Stimulated activated CD4-positive, alpha-beta T cell treated with anti-CD3 and anti-CD28 coated beads, Interleukin-1b, Interleukin-23, amount 100 ng/mL, for 1 hour (primary cell): ENCODE measurements at places on chromosomes 3 and 15.

DNA sequence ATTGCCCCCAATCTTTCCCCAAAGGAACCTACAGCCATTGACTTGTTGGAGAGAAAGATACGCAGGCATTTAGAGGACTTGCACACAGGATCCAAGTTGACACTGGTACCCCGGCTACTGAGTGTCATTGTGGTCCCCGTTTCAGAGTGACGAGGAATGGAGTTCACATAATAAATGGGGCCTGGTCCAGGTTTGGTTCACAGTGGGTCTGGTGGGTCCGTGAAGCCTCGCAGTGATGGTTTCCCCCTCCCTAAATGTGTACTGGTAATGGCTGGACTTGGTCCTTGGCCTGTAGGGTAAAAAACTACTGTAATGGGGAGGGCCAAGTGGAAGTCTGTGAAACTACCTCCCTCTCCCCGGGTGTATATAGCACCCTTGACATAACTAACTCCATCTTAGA is 232.1 kb upstream of the LYSMD4 start:
- no peak for DNase-seq

- no peak for DNase-seq
These were observed 1.0 kb downstream of the P3H2 start for GRCh38 chr3:190119461-190120268.

- no peak for DNase-seq
These were observed 357.3 kb upstream of the ADAMTS9 start for GRCh38 chr3:65045138-65045537.

DNA sequence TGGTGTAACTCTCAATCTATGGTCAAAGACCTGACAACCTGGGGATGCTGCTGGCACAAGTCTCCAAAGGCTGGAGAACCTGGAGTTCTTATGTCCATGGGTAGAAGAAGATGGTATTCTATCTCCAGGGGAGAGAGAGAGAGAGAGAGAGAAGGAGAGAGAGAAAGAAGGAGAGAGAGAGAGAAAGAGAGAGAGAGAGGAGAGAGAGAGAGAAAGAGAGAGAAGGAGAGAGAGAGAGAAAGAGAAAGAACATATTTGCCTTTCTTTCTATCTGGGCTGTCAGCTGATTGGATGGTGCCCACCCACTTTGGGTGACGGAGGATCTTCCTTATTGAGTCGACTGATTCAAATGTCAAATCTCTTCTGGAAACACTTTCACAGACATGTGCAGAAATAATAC is 84.6 kb downstream of the PPM1L start:
- no peak for DNase-seq

DNA sequence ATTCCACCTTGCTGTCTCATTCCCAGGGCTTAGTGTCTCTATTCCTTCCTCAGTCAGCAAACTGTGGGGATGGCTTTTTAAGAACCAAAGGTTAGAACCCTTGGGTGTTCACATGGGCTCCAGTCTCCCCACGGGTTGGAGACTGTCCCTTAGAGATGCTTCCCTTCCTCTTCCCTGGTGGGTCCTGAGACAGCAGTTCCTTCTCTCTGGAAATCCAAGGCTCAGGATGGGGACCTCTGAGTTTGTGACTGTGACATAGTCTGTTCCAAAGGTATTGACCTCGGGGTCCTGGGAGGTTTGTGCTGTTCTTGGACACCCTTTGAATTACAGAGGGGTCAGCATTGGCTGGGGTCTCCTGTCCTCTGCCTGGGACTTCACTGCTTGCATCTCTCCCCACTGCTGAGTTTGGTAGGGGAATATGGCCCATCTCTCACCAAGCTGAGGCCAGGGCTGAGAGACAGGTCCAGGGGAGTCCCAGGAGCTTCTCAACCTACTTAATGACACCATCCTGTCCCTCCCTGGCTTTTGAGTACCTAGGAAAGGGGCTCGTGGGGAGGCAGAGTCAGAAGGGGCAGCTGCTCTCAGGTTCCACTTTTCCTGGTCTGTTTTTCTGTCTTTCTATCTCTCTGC is 1.5 kb downstream of the GRM2 start:
- no peak for DNase-seq

- DNase-seq, result no peak
These were observed 165.4 kb downstream of the MBNL1 start for GRCh38 chr3:152434142-152434541.

- DNase-seq, result no peak
These were observed 532.0 kb upstream of the GBE1 start for GRCh38 chr3:82293435-82293834.

- DNase-seq, result no peak
These were observed 18.0 kb upstream of the DNAJC13 start for GRCh38 chr3:132399054-132399929.

GRCh38 chr3:16551342-16551976 is 38.0 kb upstream of the RFTN1 start:
- DNase-seq, result no peak

DNA sequence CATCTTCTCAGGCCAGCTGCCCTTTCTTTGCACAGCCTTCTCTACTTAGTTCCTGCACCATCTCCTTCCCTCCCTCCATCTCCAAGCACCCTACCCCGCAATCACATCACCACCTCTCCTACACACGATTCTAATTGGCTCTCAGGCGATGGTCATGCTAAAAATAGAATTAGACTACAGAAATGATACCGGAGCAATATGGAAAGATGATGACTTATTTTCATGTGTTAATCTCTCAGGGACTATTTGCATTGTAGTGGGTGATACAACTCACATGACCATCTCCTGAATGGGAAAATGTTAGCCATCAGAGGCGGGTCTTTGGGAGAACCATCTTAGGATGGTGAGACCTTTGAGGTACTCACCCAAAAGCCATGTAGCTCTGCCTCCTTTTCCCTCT is 54.7 kb upstream of the PPARG start:
- no peak for DNase-seq

DNA sequence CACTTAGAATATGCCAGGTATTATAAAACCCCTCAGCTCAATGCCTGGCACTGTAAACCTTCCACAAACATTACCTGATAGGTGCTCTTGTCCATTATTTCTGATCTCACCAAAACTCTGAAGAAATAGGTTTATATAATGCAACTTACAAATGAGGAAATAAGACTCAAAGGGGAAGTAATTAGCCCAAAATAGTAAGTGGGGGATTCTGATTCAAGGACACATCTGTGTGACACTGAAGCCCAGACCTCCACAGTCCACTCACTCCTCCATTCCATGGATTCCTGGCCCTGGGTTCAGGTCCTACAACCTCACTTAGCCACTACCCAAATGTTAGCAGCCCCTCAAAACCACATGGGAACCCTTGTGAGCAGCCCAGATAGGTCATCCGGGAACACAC is 49.9 kb downstream of the TRANK1 start:
- DNase-seq, result no peak

DNA sequence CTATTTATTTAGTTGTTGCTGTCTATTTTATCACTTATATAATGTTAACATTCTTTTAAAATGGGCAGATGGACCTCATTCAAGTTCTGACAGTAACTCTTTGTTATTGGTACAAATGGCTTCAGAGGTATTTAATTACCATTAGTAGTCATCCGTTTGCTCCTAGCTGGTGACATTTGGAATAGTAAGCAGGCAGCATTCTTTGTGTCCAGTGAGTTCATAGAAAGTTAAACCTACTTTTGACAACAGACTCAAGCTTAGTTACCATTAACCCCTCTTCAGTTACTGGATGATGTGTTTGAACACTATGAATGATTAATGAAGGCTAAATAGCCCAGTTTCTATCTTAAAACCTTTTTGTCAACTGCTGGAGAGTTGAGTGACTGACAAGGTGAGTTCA is 500.7 kb upstream of the ATP11B start:
- DNase-seq, result no peak

GRCh38 chr3:136885357-136886213 is 23.6 kb downstream of the NCK1 start:
- no peak for DNase-seq

DNA sequence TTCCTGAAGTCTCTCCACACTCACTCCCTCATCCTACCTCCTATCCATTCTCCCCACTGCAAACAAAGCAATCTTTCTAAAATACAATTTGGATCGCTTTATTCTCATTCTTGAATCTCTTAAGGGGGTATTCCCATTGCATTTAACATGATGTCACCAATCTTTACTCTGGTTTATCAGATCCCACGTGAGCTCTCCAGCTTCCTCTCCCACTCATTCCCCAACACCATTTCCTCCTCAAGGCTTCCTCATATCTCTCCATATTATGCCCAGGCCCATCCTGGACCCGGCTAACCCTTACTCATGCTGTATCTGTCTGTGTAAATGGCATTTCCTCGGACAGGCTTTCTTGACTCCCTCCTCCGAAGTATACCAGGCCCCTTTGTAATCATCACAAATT is 165.0 kb downstream of the CD47 start:
- DNase-seq, result no peak

DNA sequence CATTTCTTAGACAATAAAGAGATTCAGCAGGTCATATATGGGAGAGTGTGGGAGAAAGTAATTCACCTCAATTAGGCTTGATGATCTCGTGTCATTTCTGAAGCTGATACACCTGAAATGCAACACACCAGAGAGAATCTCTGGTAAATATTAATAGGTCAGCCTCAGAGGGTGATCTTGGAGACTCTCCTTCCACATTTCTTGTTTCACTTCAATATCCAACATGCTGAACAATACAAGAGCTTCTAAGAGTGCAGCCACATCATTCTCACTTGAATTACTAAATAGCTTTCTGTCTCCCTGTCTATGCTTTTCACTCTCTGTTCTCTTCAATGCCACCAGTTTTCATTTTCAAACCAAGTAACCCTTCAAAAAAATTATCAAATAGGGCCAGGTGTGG is 71.1 kb upstream of the GK5 start:
- no peak for DNase-seq

DNA sequence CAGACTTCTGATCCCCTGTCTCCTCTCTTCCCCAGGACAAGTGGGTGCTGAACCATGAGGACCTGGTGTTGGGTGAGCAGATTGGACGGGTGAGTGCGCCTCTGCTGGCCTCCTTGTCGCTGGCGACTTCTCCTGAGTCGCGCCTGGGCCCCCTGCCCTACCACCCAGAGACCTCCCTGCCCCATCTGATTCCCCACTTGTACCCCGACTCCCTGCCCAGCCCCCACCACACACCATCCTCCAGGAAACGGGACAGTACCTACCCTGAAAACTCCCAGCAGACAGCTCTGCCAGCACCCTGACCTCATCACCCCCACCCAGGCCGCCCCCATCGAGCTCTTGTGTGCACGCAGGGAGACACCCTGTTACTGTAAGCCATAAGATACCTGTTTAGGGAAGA is 7.7 kb downstream of the FES start:
- no peak for DNase-seq

DNA sequence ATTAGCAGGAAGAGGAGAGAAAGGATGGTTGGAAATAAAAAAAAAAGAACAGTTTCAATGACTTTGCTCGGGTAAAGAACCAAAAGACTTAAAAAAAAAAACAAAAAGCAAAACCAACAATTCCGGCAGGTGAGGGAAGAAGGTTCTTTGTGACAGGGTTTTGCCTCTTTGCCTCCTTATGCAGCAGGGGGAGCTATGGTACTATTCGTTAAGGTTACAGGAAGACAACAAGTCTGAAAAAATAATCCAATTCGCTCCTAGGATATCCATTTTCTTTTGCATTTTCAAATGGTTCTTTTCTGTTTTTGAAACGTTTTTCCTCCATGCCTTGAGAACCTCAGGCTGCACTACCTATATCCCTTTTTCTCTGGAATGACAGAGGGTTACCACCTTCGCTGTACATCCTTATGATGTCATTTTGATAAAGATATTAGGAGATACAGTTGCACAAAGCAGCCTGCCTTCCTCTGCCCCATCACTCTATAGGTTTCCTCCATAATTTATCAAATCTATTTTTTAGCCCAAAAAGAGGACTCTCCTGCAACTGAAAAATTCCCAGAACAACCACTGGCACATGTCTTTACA is 55.0 kb downstream of the CFAP20DC start:
- no peak for DNase-seq

- DNase-seq, result peak; percentile 7
These were observed 469.6 kb upstream of the DPPA4 start for GRCh38 chr3:109806929-109807328.

DNA sequence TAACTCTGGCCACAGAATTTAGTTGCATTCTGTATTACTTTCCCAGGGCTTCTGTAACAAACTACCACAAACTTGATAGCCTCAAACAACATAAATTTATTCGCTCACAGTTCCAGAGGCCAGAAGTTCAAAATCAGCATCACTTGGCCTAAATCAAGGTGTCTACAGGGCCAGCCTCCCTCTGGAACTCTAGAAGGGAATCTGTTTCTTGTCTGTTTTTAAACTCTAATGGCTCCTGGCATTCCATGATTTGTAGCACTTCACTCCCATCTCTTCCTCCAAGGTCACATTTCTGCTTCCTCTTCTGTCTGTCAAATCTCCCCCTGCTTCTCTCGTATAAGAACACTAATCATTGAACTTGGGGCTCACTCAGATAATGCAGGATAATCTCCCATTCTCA is 151.9 kb upstream of the ARPP21 start:
- DNase-seq, result no peak

- DNase-seq, result no peak
These were observed 158.9 kb downstream of the TBC1D5 start for GRCh38 chr3:17583530-17583929.

DNA sequence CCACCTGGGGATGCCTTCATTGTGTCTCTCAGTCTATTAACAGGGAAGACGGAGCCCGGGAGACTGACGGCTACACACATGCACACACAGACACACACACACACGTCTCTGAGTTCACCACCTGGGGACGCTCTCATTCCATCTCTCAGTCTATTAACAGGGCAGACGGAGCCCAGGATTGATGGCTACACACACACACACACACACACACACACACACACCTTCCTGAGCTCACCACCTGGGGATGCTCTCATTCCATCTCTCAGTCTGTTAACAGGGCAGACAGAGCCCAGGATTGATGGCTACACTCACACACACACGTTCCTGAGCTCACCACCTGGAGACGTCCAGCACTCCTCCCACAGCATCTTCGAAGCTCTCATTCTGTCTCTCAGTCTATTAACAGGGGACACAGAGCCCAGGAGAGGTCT is 143.9 kb downstream of the OR4M2 start:
- DNase-seq, result no peak

GRCh38 chr3:119695480-119695879 is 7.3 kb upstream of the CFAP91 start:
- no peak for DNase-seq

DNA sequence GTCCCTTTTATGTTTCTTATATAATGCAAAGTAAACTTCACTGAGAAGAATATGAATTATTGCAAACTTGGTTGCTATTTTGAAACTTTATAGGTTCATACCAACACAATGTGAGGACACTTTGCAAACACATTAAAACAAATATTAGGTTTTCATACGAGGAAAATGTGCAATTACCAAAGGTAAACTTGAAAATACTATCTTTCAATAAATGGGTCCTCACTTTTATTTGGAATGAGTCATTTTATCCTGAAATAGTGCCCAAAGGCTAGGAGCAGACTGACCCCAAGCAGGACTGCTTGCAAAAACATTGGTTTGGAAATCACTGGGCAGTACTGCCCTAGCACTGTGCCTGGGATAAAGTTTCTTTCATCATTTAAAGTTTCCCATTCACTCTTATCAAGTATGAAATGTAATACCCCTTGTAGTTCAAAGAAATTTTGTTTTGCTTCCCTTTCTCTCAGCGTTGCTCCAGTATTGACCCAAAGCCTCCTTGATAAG is 396.5 kb downstream of the EPHA3 start:
- no peak for DNase-seq
